ENCODE measurements at places on chromosomes 1 and 21.

- no peak for DNase-seq
Measured at GRCh38 chr1:29936031-29936544, 699.8 kb downstream of the PTPRU start.

- no peak for DNase-seq
Measured at GRCh38 chr1:8023995-8024313, 2.2 kb downstream of the ERRFI1 start.

- peak; percentile 38 for DNase-seq
Measured at GRCh38 chr1:75615613-75616435, 4.9 kb upstream of the SLC44A5 start.

GRCh38 chr1:68132426-68133130, 82.2 kb upstream of the DIRAS3 start:
- DNase-seq = no peak

DNA sequence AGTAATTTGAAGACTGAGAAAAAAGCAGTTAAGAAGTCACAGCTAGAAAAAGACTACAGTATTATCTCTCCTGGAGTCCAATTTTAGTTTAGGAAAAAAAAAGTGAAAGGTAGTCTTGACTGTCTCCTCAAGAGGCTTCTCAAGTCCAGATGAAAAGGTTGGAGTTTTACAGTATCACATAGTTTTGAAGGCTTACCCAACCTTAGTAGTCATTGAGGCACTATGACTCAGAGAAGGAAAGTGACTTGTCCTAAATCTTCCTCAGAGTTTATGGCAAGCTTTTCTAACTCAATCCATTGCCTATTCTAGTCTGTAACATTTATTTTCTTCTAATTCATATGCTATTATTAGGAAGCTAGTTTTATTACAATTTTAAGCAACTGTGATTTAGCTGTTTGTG, 174.9 kb downstream of the DPYD start:
- DNase-seq = no peak

DNA sequence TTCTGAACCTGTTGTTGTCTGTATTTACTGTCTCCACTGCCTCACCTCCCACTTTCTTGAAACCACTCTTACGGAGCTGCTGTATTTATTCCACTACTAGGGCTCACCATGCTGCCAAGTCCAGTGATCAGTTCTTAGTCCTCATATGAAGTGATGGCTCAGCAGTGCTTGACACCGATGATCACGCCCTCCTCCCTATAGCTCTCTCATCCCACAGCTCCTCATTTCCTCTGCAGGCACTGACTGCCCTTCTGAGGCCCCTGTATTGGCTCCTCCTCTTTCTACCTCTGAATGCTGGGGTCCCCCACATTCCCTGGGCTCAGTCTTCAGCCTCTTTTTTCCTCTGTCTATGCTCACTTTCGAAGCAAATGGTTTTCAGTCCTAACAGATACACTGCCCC, 3.4 kb downstream of the CLCA1 start:
- no peak for DNase-seq

DNA sequence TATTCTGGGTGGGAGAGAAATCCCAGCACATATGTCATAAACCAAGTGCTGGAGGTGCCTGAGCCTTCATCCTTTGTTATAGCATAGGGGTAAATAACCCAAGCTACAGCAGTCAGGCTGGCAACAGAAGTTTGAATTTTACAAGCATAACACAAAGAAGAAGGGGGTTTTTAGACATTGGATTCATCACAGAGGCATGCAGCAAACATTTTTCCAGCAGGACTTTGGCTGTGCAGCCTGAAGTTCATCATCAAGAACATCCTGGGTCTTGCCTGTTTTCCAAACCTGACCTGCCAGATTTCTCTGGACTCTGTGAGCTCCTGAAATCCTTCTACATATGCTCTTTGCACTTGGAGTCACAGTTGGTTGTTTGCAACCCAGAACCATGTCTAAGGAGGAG, 16.2 kb downstream of the PTGER3 start:
- DNase-seq = no peak

GRCh38 chr1:37473431-37474045, 842 bp upstream of the ZC3H12A start:
- DNase-seq = peak; percentile 67

- DNase-seq = no peak
Measured at GRCh38 chr1:40309374-40310128, 7.5 kb downstream of the COL9A2 start.

GRCh38 chr1:156775799-156776198, 8.5 kb downstream of the PRCC start:
- DNase-seq = peak; percentile 26

- DNase-seq = no peak
Measured at GRCh38 chr1:62908168-62908695, 124.3 kb downstream of the ATG4C start.

- no peak for DNase-seq
Measured at GRCh38 chr1:46131093-46131492, 1.3 kb downstream of the PIK3R3 start.

- DNase-seq = no peak
Measured at GRCh38 chr1:183215936-183216335, 29.9 kb downstream of the LAMC2 start.

DNA sequence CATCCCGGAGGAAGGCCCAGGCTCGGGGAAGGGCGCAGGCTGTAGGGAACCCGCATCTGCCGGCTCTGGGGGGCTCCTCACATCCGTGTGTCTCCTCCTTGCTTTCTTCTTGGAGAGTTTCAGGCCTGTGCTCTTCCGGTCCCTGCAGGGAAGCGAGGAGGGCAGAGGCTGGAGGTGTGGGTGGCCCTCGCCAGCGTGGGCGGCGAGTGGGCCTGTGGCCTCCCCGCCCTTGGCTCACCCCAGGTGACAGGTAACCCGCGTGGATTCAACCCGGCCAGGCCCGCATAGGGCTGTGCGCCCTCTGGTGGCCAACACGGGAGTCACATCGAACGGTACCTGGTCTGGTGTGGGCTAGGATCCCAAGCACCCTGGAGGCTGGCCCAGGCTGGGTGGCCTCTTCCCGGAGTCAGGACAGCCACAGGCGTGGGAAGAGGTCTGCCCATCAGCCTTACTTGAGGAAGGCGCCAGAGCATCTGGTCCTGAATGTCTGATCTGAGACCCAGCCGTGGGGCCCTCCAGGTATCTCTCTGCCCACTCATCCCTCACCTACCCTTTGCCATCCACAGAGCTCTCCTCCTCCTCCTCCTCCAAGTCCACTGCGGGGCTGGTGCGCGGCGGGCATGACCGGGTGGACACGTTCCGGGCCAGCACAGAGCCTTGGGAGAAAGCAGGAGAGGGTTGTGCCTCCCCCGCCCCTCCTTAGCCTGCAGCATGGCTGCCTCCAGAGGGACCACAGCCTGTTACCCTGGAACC, 9.6 kb upstream of the TNFRSF25 start:
- peak; percentile 84 for DNase-seq

DNA sequence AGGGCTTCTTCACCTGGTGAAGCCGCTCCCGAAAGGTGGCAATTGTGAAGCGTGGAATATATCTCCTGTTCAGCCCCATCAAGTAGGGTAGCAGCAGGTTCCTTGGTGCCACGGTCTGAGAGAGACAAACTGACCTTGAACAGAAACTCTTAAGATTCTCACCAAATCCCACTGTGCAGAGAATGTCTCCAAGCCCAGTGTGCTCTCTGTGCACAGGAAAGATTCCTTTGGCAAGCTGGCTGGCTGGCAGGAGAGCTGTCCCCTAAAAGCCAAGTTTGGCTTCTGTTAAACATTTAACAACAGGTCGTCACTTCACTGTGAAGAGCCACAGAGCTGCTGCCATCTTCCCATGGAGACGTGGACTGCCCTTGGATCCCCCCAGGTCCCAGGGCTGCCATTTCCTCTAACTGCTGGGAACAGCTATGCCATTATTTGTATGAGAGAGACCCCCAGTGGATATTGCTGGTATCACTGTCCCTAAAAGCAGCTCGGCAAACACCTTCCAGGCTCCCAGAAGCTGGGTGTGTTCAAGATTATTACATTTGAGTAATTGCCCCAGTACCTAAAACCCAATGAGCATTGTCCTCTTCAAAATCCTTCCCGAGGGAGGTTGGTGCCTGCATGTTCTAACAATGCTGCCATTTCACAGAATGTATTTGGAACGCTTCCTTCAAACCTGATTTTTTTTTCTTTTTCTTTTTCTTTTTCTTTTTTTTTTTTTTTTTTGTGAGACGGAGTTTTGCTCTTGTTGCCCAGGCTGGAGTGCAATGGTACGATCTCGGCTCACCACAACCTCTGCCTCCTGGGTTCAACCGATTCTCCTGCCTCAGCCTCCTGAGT, 71.8 kb downstream of the CD58 start:
- DNase-seq = peak; percentile 61

Measured in activated CD4-positive, alpha-beta T cell treated with anti-CD3 and anti-CD28 coated beads for 36 hours (primary cell).